ENCODE measurements at places on chromosomes 4 and X.

DNA sequence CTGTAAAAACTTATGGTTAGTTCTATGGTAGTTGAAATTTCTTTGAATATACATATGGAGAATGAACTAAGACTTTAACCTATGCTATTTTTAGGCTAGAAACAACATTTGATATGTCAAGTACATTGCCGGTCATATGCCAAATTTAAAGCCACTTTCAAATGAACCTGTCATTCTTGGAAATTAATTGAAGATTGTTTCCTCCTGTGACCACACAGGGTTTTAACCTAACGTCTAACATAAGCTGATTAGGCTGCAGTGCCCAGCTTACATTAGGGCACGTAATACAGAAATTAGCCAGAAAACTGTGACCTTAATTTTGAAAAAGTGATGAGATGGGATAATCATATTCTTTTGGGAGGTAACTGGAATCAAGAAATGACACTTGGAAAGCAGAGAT is 645.9 kb downstream of the FSTL5 start:
- no peak for DNase-seq

DNA sequence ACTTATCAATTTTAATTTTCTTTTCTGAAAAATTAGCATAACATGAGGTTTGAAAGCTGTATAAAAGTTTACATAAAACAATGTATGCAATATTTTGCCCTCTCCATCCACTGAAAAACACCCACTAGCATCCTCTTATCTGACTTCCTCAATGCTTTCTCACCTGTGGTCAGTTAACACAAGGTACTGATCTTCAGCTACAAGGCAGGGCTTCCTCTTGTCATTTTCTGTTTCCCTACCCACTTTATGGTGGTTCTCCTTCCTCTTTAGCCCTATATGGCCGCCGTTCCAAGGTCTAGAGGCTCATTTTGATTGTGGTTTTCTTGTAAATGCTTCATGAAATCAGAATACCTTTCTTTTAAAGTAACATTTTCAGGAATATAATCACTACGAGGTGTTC is 618.6 kb upstream of the CPEB2 start:
- no peak for DNase-seq

DNA sequence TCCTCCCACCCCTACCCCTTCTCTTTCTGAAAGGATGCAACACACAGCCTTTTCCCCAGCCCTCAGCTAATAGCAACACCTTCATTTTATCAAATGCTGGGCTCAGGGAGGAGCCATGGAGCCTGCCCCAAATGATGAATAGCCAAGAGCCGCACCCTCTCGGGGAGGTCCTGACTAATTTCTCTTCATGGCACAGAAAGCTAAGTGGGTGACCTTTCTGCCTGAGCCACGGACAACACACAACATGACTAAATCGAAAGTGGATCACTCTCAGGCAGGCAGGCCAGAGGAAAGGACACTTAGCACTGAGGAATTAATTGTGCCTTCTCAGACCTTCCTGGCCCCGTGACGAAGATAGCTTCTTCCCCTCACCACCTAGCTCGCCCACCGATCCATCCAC is 165.1 kb upstream of the RAI2 start:
- no peak for DNase-seq

DNA sequence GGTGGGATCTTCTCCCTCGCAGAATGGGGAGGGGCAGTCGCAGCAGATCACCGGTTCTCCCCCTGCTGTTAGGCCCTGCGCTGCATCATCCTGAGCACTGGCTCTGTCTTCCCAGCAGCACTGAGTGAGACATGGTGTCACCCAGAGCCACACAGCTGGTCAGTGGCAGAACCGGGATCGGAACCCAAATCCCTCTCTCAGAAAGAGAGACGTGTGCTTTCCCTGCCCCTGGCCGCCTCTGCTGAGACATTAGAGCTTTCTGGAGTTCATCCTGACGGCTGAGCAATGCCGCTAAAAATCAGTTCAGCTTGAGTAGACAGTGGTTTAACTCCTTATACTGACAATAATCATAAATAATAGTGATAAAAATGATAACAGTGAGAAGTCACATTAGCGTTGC is 87.9 kb downstream of the EVC start:
- DNase-seq = no peak

GRCh38 chrX:13748486-13748885 is 13.9 kb downstream of the OFD1 start:
- no peak for DNase-seq

GRCh38 chr4:46445710-46446314 is 55.9 kb upstream of the GABRA2 start:
- no peak for DNase-seq

DNA sequence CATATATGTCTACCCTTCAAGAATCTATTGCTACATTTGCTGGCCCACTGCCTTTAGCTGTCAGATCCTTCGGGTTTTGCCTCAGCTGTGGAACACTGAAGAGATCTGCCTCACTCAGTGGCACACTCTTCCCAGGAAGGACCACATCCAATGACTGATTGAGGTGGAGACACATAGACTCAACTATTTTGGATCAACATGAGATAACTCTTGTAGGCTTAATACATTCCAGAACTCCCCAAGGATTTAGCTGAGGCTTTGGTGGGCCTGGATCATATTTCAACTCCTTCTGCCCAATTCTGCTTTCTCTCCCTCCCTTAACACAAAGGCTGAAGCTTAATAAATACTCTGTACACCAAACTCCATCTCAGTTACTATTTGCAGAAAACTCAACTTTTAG is 100.5 kb downstream of the CORIN start:
- no peak for DNase-seq

DNA sequence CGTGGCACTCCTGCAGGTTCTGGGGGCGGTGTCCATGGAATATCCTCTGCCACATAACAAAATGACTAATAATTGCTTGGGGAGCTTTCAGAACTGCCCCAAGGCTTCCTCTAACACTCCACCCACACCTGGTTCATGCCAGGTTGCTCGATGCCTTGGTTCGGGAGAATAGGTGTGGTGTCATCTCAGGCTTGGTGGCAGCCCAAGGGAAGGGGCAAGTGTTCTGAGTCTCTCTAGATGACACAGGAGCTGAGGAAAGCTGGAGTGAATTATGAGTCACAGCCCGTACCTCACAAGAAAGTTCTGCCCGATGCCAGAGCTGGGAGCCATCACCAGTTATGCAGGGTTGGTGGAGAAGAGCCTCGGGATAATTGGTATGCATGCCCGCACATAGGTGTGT is 14.7 kb downstream of the FTSJ1 start:
- no peak for DNase-seq

DNA sequence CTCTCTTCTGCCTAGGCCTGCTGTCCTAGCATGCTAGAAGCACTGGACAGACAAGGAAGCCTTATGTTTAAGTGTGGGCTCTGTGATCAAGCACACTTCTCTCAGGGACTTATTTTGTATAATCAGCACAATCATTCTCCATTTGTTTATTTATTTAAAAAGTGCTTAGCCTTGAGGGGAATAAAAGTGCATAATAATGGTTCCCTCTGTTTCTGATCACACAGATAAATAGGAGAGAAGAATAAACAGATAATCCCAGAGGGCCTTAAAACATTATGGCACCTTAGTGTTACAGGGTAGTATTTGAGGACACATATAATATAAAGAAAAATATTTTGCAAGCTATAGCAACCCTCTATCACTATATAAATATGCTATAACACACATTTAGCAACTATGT is 146.5 kb downstream of the UNC5C start:
- no peak for DNase-seq

GRCh38 chrX:37361596-37361995 is 12.4 kb downstream of the PRRG1 start:
- no peak for DNase-seq

DNA sequence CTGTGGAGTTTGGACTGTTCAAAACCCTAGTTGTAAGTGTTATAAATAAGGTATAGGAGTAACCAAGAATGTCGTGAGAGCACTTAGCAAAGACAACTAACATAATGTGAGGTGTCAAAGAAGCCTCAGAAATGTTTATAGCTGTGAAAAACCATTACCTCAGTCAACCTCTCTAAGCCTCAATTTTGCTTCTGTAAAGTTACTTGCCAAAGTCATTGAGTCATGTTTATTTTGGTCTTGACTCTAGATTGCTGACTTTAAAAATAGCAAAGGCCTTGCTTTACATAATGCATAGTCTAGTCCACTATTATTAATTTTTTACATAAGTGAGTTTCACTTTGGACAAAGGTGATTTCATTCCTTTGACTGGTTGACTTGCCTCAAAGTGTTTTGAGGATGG is 257.6 kb upstream of the CXXC4 start:
- DNase-seq = no peak

GRCh38 chr4:56181140-56181953 is 205.9 kb downstream of the AASDH start:
- no peak for DNase-seq

DNA sequence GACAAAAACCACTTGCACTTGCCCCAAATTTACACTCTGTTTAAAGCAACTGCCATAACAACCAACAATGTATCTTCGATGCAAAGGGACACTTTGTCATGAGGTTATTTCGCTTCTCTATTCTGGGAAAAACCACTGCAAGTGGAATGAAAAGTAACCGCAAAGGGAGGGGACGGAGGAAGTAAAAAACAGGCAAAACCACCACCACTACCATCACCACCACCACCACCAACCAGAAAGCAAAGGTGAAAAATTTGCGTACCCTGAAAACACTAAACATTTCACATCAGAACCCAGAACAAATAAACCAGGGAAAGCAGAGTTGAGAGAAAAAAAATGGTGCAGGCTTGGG is 1.2 kb upstream of the N4BP2 start:
- no peak for DNase-seq

DNA sequence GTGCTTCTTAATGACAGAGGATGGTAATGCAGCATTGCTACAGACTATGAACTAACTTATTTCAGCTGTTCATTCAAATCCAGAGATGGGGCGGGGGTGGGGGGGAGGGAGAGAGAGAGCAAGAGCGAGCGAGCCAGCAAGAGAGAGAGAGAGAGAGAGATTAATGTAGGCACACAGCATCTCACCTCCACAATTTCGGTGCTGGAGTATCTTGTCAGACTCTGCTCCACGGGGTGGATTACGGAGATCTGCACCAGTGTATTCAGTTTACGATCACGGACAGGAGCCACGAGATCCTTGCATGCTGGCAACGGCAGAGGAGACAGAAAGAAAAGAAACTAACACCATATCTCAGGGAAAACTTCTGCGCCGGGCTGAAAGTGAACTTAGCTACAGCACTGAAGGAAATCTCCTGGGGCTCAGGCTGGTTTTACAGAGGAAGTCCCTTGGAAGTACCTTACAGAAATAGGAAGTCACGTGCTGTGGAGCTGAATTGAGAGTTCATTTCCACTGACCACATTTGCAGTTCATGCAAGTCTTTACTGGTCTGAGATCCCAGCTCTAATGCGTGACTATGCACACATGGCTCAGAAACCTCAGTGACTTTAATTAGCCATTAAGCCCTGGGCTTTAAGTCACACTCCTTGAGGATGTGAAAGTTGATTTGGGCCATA is 440.9 kb downstream of the INPP4B start:
- DNase-seq = peak; percentile 67

DNA sequence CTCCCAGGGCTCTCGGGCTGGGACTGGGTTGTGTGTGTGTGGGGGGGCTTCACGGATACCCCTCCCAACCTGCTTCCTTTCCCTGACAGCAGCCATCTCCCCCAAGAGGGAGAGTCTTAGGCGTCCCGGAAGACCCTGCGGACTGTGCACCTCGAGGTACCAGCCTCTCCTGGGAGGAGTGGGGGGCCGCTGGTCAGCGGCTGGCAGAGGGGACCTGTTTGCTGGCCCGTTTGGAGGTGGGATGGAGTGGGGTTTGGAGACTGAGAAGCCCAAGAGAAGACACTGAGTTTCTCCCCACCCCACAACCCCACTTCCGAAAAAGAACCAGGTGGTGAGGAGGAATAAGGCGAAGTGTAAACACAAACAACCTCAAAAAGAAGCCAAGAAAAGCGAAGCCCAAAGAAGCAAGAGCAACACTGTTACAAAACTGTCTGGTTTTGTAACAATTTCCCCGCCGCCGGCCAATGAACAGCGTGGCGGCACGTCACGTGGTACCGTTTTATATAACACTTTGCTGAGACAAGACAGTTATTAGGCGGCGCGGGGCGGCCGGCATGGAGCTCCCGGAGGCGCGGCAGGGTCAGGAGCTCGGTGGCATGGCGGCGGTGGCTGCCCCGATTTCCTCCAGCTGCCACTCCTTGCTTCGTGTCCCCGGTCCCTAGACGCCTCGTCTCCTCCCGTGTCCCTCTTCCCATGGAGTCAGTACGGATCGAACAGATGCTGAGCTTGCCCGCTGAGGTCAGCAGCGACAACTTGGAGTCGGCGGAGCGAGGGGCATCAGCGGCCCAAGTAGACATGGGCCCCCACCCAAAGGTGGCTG is at the start of gene LONRF3:
Gene LONRF3, plus strand, starts transcription at position 531 of the 820 bp plus-strand sequence. Its CDS starts 163 bp downstream, at position 694.
- peak; percentile 74 for DNase-seq

- DNase-seq = no peak
Observed at GRCh38 chr4:154030152-154030551, 241.3 kb upstream of the SFRP2 start.

DNA sequence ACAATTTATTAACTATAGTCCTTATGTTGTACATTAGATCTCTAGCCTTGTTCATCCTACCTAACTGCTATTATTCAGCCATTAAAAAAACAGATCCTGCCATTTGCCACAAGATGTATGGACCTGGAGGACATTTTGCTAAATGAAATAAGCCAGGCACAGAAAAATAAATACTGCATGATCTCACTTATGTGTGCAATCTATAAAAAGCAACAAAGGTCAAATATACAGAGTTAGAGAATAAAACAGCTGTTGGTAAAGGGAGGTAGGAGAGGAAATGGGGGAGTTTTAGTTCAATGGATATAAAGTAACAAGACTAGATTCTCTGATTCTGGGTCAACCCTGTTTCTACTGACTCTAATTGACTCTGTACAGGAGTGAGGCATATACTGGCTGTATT is 103.3 kb upstream of the FAM9C start:
- no peak for DNase-seq

- DNase-seq = no peak
Observed at GRCh38 chr4:69060651-69061308, 35.5 kb upstream of the UGT2B7 start.

DNA sequence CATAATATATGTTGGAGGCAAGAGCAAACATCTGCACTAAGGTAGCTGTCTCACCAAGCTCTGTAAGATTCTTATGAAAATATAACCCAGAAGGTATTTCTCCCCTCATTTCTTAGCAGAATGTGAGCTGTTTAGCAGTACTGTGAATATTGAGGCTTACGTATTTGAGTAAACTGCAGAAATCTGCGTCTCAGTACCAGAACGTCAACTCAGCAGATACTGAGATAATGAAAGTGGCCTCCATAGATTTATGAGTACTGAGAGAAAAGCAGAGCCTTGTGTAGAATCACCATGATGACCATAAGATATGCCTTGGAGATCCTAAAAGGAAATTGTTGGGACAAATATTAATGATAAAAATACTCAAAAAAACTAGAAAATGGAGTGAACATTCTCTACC is 296.7 kb upstream of the TECRL start:
- no peak for DNase-seq

DNA sequence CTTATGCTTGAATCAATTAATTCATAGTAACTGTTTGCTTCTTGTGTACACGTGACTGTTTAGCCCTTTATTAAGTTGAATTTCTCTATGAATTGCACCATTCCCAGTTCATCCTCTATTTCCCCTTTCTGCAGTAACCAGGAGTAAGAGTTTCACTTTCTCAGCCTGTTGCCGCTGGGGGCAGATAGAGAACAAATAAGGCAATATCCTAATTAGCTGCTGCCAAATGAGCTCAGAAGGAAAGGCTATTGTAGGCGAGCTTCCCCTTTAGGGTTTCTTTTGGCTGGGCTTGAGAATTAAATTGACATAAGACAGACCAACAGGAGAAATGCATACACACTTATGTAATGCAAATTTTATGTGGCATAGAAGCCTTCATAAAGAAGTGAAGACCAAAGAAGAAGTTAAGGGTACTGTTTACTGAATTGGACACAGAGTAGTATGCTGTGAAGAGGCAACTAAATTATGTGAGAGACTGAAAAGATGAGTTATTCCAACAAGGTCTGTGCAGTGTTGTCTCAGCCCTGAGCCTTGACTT is 1594.7 kb downstream of the TECRL start:
- DNase-seq = no peak
